H7 (cell line): ENCODE measurements at places on chromosomes 6 and 20. TPM values are rescaled to one million over a fixed set of nuclear protein-coding genes. Genes with fewer than 3 reads are reported as not detected.

SLPI gene
- not detected in 2 replicates for total RNA-seq

EYS gene
- total RNA-seq: 0.04 and 0.10 TPM in 2 replicates

FNDC1 gene
- 0.11 TPM in 1 of 2 replicates, not detected in the other for total RNA-seq

AFG1L gene
- total RNA-seq: 5.9 and 9.8 TPM in 2 replicates

MUCL3 gene
- not detected in 2 replicates for total RNA-seq

PARD6B gene
- 18.9 and 24.5 TPM in 2 replicates for total RNA-seq

SLC17A1 gene
- not detected in 2 replicates for total RNA-seq

BPI gene
- total RNA-seq: not detected in 2 replicates

DIDO1 gene
- total RNA-seq: 53.2 and 63.4 TPM in 2 replicates

EGFL8 gene
- 4.3 and 5.9 TPM in 2 replicates for total RNA-seq

RAD21L1 gene
- not detected in 2 replicates for total RNA-seq

PRSS35 gene
- total RNA-seq: 1.5 and 1.6 TPM in 2 replicates

COX4I2 gene
- total RNA-seq: 0.21 TPM in 1 of 2 replicates, not detected in the other

BTN1A1 gene
- 0.11 TPM in 1 of 2 replicates, not detected in the other for total RNA-seq

PGC gene
- total RNA-seq: not detected in 2 replicates

DLK2 gene
- total RNA-seq: 0.33 and 0.42 TPM in 2 replicates

TREM2 gene
- total RNA-seq: not detected in 2 replicates

HLA-DPA1 gene
- total RNA-seq: 3.6 and 4.9 TPM in 2 replicates

BMP7 gene
- 43.9 and 58.4 TPM in 2 replicates for total RNA-seq

FAM83C gene
- not detected in 2 replicates for total RNA-seq

BTBD9 gene
- 5.0 and 6.1 TPM in 2 replicates for total RNA-seq

NR2E1 gene
- total RNA-seq: not detected in 2 replicates

GRIK2 gene
- total RNA-seq: 0.76 and 1.2 TPM in 2 replicates

SYNGAP1 gene
- 8.3 and 13.4 TPM in 2 replicates for total RNA-seq

RIPOR3 gene
- total RNA-seq: 1.1 and 4.2 TPM in 2 replicates

CTCFL gene
- total RNA-seq: 8.2 and 14.2 TPM in 2 replicates

MRAP2 gene
- total RNA-seq: 4.2 and 4.7 TPM in 2 replicates

C4A gene
- total RNA-seq: 0.35 and 1.5 TPM in 2 replicates

GTSF1L gene
- not detected in 2 replicates for total RNA-seq

RPS21 gene
- total RNA-seq: 877 and 1,118 TPM in 2 replicates

OOEP gene
- not detected in 2 replicates for total RNA-seq

PAK5 gene
- total RNA-seq: 0.03 and 0.22 TPM in 2 replicates

BPIFB1 gene
- total RNA-seq: not detected in 2 replicates

SEL1L2 gene
- total RNA-seq: not detected in 2 replicates

TRIM38 gene
- 1.0 and 2.3 TPM in 2 replicates for total RNA-seq

WFDC5 gene
- total RNA-seq: not detected in 2 replicates

OR2B6 gene
- total RNA-seq: not detected in 2 replicates

RAMACL gene
- total RNA-seq: 0.18 TPM in 1 of 2 replicates, not detected in the other

PPDPF gene
- 79.7 and 94.2 TPM in 2 replicates for total RNA-seq

TNNC2 gene
- 0.42 and 0.70 TPM in 2 replicates for total RNA-seq

CHRNA4 gene
- total RNA-seq: 2.0 TPM in 2 replicates

RIMS1 gene
- 0.70 and 1.6 TPM in 2 replicates for total RNA-seq

CLDN20 gene
- total RNA-seq: not detected in 2 replicates

GPR6 gene
- total RNA-seq: 0.14 and 0.63 TPM in 2 replicates

TMEM74B gene
- total RNA-seq: 4.1 and 5.9 TPM in 2 replicates

SSTR4 gene
- not detected in 2 replicates for total RNA-seq

BTNL2 gene
- not detected in 2 replicates for total RNA-seq

VSX1 gene
- not detected in 2 replicates for total RNA-seq

NOTCH4 gene
- total RNA-seq: 0.96 and 1.6 TPM in 2 replicates

PBOV1 gene
- total RNA-seq: not detected in 2 replicates

PACSIN1 gene
- 3.4 and 4.9 TPM in 2 replicates for total RNA-seq

TULP1 gene
- total RNA-seq: 0.55 and 1.3 TPM in 2 replicates

SLC22A16 gene
- total RNA-seq: not detected in 2 replicates

ZNF165 gene
- total RNA-seq: 2.1 and 3.5 TPM in 2 replicates

TNF gene
- not detected in 2 replicates for total RNA-seq

SPDEF gene
- 0.11 and 0.21 TPM in 2 replicates for total RNA-seq

PRDM1 gene
- 1.7 and 2.4 TPM in 2 replicates for total RNA-seq

RSPO3 gene
- total RNA-seq: not detected in 2 replicates
